Activated T-helper 1 cell treated with anti-CD3 and anti-CD28 coated beads, Interleukin-12 subunit alpha, Interleukin-12 subunit beta, Interleukin-2, Interleukin-4 antibody, amounts not matched to agents 30 ng/mL and 10 ng/mL and 1 ng/mL, durations not matched to agents 14 hours and 24 hours and 36 hours (primary cell): ENCODE measurements at places on chromosomes 7 and 10.

GRCh38 chr10:95795602-95796001, 39.6 kb downstream of the ENTPD1 start:
- no peak for DNase-seq

- DNase-seq = no peak
Observed at GRCh38 chr10:15352201-15352600, 18.9 kb downstream of the FAM171A1 start.

DNA sequence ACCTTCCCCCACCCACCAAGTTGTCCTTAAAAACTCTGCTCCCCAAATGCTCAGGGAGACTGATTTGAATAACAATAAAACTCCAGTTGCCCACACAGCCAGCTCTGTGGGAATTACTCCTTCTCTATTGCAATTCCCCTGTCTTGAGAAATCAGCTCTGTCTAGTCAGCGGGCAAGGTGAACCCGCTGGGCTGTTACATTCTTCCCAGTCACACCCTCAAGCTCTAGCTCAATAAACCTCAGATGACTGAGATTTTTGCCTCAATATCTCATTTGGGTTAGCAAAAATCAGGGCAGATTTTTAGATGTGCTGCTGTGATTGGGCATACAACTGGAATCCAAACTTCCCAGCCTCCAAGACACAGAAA, 32.9 kb downstream of the SVOPL start:
- DNase-seq = no peak

GRCh38 chr7:84195295-84196060, 889 bp upstream of the SEMA3A start:
- no peak for DNase-seq

DNA sequence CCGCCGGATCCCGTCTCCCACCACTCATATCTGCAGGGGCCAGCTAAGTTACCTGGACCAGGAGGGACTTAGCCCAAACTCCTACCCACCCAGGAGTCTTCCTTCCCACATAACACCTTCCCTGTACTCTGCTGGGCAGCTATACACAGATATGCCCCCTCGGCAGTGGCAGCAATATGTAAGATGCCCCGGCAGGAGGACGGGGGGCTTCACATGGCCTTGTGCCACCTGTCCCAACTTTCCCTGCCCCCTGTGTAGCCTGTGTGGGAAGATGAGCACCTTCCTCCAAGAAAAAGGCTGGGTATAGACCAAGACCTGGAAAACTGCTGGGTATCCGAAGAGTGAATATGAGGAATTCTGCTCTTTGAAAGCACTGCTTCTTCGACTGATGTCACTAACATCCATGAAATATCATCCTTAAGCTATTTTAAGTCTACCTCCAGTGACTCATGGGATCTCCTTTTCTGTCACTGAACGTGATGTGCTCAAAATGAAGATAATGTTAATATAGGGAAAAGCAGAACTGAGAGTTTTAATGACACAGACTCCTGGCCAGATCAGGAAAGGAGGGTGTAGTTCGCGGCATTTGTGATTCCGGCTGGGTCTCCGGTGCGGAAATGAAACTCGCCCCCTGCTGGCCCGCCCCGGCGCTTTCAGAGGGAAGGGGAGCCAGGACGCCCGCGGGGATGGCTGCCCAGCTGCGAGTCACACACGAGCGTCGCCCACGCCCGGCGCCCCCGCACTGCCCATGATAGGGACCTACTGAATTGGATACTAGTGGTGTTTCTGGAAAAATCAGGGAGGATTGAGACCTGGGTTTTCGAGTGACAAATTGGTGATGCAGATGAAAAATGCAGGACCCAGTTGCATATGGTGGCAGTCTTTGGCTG, 256.9 kb upstream of the NFE2L3 start:
- DNase-seq = peak; percentile 51

DNA sequence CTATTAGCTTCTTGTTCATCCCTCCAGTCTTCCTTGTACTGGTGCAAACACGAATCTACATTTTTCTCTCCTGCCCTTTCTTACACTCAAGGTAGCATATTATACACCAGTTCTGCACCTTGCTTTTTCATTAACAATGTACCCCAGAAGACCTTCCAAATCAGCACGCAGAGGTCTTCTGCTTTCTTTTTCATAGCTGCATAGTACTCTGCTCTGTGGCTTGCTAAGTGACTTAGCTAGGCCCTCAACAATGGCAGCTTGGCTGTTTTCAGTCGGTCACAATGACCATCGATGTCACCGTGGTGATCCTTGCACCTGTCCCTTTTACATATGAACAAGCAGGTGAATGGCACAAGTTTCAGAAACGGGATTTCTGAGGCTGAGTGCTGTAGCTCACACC, 5.1 kb upstream of the MAFK start:
- no peak for DNase-seq

GRCh38 chr10:67664942-67665341, 31.1 kb downstream of the CTNNA3 start:
- DNase-seq = no peak

DNA sequence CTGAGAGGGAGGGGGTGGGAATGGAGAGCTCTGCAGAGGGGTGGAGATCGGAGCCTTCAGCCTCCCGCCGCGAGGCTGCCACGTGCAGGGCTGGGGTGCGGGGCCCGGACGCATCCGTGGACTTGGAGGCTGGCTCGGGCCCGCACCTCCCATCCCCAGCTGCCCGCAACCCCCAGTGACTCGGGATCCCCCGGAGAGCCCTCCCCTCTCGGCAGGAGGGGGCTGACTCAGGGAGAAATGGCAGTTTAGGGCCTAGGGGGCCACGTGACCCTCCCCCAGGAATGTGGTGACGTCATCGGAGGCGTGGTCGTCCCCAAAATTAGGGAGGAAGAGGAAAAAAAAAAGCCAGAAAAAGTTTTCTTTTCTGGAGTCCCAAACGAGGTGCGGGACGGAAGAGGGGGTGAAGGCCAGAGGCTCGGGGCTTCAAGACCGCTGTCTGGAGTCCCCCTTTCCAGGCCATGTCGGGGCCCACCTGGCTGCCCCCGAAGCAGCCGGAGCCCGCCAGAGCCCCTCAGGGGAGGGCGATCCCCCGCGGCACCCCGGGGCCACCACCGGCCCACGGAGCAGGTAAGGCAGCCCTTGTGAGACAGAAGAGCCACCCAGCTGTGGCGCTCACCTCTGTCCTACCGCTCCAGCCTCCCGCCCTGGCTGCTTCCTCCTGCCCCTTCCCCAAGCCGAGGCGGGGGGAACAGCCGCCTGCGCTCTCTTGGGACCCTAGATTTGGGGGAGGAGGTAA, at the start of gene TRIP6:
TSS of gene TRIP6 (plus strand) at position 348 of the 736 bp plus-strand sequence. CDS start at position 459, 111 bp downstream.
- DNase-seq = peak; percentile 43

GRCh38 chr7:128939861-128940410, 2.2 kb downstream of the IRF5 start:
- no peak for DNase-seq

DNA sequence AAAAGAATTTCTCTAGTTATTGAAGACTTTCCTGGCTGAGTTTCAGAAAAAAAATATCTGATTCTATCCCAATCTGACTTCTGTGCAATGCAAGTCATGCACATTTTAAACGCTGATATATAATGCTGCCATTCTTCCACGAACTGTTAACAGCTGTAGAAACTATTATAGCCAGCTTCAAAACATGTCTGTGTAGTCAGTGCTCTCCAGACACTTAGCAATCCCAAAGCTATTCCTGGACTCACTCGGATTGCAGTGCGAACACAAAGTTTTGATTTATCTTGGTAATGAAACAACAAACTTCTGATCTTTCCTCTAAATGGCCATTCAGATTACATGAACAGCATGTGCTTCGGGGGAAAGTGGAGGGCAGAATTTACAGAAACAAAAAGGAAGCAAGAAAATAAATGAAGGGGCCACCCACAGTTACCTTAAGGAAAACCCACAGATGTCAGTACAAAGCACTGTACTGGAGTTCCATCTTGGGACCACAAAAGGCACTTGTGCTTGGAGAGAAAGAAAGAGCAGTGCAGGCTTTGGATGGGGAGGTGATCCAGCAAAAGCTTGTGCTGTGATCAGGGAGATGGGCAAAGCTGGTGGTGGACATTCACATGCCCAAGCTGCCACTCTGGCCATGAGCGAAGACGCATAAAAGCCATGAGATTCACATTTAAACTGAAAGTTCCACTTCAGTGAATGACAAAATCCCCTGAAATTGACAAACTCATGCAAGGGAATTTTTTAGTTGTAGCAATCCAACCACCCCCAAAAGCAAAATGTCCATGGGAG, 32.1 kb upstream of the ADO start:
- no peak for DNase-seq

- DNase-seq = no peak
Observed at GRCh38 chr10:100482834-100483185, 20.0 kb downstream of the WNT8B start.

DNA sequence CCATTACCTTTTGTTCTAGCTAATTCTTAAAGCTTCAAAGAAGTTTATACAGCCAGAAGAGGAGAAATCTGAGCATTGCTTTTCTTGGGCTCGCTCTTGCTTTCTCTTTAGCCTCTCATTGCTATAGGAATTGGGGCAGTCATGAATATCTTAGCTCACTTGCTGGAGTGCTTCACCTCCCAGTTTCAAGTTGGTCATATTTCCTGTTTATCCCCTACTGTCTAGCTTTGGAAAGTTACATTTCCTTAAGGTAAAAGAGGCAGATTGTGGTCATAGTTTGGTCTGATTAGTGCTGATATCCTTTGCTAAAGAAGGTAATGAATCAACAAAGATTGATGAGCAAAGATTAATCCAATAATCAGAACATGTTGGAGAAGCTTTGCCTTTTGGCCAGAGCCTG, 77.7 kb upstream of the GLI3 start:
- no peak for DNase-seq

DNA sequence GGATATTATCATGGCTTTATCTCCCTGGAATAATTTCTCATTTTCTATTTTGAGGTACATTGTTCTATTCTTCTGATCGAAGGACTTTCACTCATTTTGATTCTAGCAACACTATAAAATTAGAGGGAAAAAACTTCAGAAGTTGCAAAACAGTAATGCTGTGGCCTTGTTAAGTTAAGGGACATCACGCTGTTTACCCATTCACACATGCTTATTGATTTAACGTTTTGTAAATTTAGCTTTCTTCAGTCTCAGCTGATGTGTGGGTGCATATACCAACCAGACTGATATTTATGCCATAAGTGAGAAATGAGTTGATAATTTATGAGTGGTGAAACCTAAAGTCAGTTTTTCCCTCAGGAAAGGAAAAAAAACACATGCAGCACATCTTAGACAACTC, 63.5 kb upstream of the RELN start:
- DNase-seq = no peak

DNA sequence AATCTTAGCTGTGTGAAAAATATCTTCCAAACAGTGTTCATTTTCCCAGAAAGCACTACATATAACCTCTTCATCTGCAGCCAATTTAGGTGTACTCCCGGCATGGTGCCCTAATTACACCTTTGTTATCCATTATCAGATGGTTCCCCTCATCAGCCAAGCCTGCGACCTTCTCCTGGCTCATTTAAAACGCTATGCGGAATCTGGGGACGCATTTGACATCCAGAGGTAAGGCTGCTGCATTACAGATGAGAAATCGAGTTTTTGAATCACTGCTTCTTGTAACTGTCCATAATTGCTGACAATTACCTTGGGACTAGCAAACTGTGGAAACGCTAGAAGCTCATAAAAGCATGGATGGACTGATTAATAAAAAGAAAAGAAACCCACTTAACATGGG, 109.5 kb downstream of the PARP12 start:
- DNase-seq = no peak

DNA sequence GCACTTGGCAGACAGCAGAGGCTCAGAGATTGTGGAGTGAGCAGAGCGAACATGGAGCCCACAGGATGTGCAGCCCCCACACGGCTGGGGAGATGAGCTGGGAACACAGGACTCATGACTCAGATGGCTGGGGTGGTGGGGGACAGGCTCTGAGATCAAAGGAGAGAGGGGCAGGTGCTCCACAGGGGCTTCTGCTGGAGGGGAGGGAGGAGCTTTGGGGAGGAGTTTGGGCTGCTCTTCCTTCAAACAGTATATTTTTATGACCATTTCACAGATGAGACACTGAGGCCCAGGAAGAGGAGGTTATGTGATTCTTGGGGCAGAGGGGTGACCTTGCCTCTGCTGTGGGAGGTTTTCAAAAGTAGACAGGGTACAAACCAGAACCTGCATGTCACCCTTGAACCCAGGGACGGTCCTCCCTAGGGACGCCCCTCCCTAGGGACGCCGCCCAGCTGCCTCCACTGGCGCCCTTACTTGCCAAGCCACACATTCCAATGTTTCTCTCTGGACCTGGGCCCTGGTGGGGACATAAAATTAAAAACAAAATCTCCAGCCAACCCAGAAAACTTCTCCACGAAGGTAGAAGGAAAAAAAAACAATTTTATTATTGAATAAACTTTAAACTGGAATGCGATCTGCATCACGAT, 981 bp upstream of the CRYGN start:
- no peak for DNase-seq

DNA sequence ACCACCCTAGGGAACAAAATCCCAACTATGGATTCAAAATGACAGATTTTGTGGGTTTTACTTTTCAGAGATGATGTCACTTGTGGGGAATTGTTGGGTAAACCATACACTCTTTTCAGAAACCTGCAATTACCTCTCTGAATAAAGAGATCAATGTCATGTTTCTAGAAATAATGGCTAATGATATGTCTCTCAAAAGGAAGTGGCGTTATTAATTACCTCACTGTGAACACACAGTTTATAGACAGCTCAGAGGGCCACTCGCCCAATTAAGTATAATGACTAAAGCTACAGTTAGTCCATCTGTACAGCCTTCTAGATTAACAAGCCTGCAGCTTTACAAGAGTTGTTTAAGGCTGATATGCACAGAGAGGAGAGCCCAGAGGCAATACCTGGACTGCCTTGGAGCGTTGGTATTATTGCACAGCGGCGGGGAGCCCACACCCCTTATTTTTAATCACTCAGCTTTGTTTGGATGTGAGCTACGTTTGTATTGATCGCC, 79.5 kb downstream of the RAB11FIP2 start:
- DNase-seq = no peak

- DNase-seq = no peak
Observed at GRCh38 chr7:83769407-83769806, 120.5 kb upstream of the SEMA3E start.

DNA sequence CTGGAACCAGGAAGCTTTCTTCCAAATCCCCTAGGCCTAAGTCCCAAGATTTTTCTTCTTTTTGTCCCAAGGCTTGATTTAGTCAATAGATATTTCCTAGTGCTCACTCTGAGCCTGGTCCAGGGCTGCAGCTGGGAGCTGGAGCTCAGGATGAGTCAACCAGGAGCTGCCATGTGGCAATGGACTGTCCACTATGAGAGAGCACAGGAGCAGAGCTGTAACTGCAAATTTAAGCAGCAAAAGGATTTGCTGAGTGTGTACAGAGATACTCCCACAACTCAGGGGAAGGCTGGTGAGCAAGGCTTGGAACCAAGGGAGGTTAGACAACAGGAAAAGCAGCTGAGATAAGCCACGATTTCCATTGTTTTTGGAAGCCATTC, 92.1 kb upstream of the CXCL12 start:
- DNase-seq = no peak

- no peak for DNase-seq
Observed at GRCh38 chr7:105992905-105993304, 29.8 kb downstream of the CDHR3 start.

GRCh38 chr7:130841416-130841815, 107.4 kb upstream of the KLF14 start:
- DNase-seq = no peak
